ENCODE measurements at places on chromosomes 3 and 15. TPM values are rescaled to one million over a fixed set of nuclear protein-coding genes. Genes with fewer than 3 reads are reported as not detected.

GRCh38 chr15:101530224-101530958 lies 40.9 kb upstream of the PCSK6 start:
- DNase-seq: no peak
- peaks cover 5% of the 10 kb centered on the region for H3K4me1 ChIP-seq
- H3K36me3 ChIP-seq: peaks cover 1% of the 10 kb centered on the region

- DNase-seq: peak; percentile 58
- H3K27me3 ChIP-seq: no peaks in the 10 kb centered on the region
- no peaks in the 10 kb centered on the region for H3K4me1 ChIP-seq
- H3K27ac ChIP-seq: no peak overlapping the region
- H3K4me3 ChIP-seq: no peak overlapping the region
These were observed 189.4 kb downstream of the UBE3A start for GRCh38 chr15:25249236-25250010.

- H3K36me3 ChIP-seq: peaks cover 12% of the 10 kb centered on the region
- DNase-seq: no peak
- peaks cover 51% of the 10 kb centered on the region for H3K4me1 ChIP-seq
- no peak overlapping the region for H3K4me3 ChIP-seq
- H3K27ac ChIP-seq: no peak overlapping the region
These were observed 32.1 kb downstream of the DLG1 start for GRCh38 chr3:197266331-197266730.

DNA sequence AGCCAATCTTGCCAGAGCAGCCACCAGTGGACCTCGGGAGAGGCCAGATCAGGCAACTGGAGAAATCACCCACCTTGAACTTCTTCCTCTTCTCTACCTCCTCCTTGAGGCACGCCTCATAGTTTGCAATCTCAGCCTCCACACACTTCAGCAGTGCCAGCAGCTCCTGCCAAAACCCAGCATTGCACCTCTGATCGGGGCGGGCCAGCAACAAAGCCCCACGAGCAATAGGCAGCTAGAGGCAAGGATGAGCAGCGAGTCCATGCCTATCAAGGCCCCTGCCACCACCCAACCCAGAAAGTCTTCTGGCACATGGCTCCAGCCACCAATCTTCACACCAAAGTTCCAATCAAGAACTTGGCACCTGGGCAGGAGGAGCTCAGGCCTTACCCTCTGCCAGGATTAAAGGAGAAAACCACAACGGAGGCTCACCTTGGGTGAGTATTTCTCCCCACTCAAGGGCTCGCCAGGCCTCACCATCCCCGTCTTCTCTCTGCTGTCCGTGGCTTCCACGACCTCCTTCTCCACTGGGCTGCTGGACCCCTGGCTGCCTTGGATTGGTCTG lies 42.1 kb downstream of the SEMA3G start:
- H3K4me3 ChIP-seq: no peak overlapping the region
- H3K36me3 ChIP-seq: peaks cover 30% of the 10 kb centered on the region
- DNase-seq: peak; percentile 35
- H3K27me3 ChIP-seq: no peaks in the 10 kb centered on the region

- peaks cover 11% of the 10 kb centered on the region for H3K4me1 ChIP-seq
- H3K4me3 ChIP-seq: no peak overlapping the region
- H3K27ac ChIP-seq: no peak overlapping the region
These were observed 110.9 kb downstream of the GABRG3 start for GRCh38 chr15:27081676-27082418.

DNA sequence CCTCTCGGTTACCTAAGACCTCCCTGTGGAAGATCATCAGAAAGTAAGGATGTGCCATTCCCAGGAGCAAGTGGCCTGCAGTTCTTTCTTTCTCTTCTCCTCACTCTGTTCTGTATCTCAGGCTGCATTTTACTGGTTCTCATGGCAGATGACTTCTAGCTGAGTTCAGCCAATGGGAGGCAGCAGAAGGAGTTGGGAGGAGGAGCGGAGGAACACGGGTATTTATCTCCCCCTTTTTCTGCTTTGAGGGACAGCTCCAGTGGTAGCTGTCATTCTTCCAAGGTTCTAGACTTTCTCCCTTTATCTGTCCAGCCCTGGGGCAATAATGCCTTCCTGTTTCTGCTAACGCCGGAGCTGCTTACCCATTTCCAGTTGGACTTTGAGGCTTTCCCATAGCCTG lies 339.9 kb downstream of the NR2F2 start:
- no peak overlapping the region for H3K27ac ChIP-seq
- no peak for DNase-seq
- H3K27me3 ChIP-seq: no peaks in the 10 kb centered on the region
- H3K4me3 ChIP-seq: no peak overlapping the region
- H3K4me1 ChIP-seq: no peaks in the 10 kb centered on the region
- H3K36me3 ChIP-seq: no peaks in the 10 kb centered on the region

- DNase-seq: no peak
- H3K27me3 ChIP-seq: no peaks in the 10 kb centered on the region
- peaks cover 74% of the 10 kb centered on the region for H3K4me1 ChIP-seq
- peaks cover 2% of the 10 kb centered on the region for H3K36me3 ChIP-seq
These were observed 511.2 kb downstream of the FOXP1 start for GRCh38 chr3:71072287-71072686.

- no peak overlapping the region for H3K4me3 ChIP-seq
- no peaks in the 10 kb centered on the region for H3K36me3 ChIP-seq
- H3K27me3 ChIP-seq: peaks cover 19% of the 10 kb centered on the region
- no peak for DNase-seq
- H3K27ac ChIP-seq: no peak overlapping the region
- H3K4me1 ChIP-seq: peaks cover 8% of the 10 kb centered on the region
These were observed 40.6 kb upstream of the FXR1 start for GRCh38 chr3:180871901-180872300.

- H3K27ac ChIP-seq: peak overlapping the region; percentile 22
- no peak overlapping the region for H3K4me3 ChIP-seq
- DNase-seq: no peak
- peaks cover 49% of the 10 kb centered on the region for H3K4me1 ChIP-seq
- no peaks in the 10 kb centered on the region for H3K27me3 ChIP-seq
These were observed 4.0 kb downstream of the MAP2K1 start for GRCh38 chr15:66390678-66391077.

GRCh38 chr15:38622304-38622703 lies 57.7 kb upstream of the RASGRP1 start:
- no peak overlapping the region for H3K27ac ChIP-seq
- H3K4me1 ChIP-seq: peaks cover 5% of the 10 kb centered on the region
- H3K4me3 ChIP-seq: no peak overlapping the region

GRCh38 chr3:121202573-121202972 lies 294.6 kb downstream of the STXBP5L start:
- DNase-seq: no peak
- H3K4me3 ChIP-seq: no peak overlapping the region
- peaks cover 7% of the 10 kb centered on the region for H3K27me3 ChIP-seq
- no peaks in the 10 kb centered on the region for H3K4me1 ChIP-seq

DNA sequence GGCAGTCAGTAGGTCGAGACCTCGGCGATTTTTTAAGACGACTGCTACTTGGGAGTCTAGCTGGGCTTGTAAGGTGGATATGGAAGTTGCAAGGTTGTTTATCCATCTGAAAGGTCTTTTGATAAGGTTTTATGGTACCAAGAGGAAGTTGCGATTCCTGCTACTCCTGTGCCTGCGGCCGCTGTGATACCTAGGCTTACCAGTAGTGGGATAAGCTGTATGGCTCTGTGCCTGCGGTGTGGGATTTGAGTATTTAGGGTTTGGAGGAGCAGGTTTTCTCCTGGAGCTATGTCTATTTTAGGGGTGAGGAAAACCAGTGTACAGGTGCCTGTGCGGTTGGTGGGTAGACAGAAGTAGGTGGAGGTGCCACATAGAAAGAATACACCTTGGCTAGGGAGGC lies 1059.8 kb downstream of the SI start:
- H3K27ac ChIP-seq: no peak overlapping the region
- no peak for DNase-seq
- H3K4me1 ChIP-seq: peaks cover 3% of the 10 kb centered on the region
- H3K36me3 ChIP-seq: no peaks in the 10 kb centered on the region

DNA sequence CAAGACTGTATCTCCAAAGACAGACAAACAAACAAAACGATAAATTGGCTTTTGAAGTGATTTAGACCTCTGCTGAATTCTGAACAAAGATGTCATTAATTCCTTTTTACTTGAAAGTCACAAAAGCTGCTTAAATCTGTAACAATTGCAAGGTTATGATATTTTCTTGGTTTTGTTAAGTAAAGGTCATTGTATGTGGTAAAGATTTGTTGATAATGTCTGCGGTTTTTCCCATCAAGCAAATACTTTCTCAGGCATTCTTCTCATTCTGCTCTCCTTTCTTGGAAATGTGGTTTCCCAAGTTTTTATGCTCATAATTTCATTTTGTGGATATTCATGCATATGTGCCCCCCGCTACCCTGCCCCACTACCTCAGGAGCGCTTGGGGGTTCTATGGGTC lies 116.5 kb downstream of the SLMAP start:
- no peak overlapping the region for H3K4me3 ChIP-seq
- no peak for DNase-seq
- peaks cover 25% of the 10 kb centered on the region for H3K4me1 ChIP-seq
- peak overlapping the region; percentile 80 for H3K27ac ChIP-seq

ARF4 gene
- 474 TPM for total RNA-seq

GPR149 gene
- total RNA-seq: not detected

FBXL22 gene
- 3.9 TPM for total RNA-seq

NR2E3 gene
- not detected for total RNA-seq
